ENCODE measurements at places on chromosomes 2 and 18.

DNA sequence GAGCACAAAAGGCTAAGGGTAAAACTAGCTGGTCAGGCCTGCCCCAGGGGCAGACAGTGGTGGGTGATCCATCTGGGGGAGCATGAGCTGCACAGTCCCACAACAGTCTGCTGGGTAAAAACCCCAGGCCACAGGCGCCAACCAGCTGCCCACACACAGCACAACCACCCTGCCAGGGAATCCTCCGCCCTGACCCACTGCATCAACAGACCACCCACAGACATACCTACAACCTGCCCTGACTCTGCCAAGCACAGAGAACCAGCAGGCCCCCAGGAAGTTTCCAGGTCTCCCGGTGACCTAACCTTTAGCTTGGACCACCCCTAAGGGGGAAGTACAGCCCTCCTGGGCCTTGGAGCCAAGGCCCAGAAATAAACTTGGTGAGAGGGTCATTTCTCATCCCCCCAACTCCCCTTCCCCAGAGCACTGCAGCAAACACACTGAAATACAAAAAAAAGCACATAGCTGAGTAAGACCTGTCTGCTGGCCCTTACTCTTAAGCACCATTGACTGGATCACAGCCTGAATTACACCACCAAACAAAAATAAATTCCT lies 118.3 kb upstream of the CAB39 start:
- no peak for DNase-seq

GRCh38 chr2:10016802-10017258 lies 26.5 kb upstream of the KLF11 start:
- no peak for DNase-seq

- DNase-seq = no peak
These were observed 8.7 kb downstream of the FAM178B start for GRCh38 chr2:96977631-96978195.

DNA sequence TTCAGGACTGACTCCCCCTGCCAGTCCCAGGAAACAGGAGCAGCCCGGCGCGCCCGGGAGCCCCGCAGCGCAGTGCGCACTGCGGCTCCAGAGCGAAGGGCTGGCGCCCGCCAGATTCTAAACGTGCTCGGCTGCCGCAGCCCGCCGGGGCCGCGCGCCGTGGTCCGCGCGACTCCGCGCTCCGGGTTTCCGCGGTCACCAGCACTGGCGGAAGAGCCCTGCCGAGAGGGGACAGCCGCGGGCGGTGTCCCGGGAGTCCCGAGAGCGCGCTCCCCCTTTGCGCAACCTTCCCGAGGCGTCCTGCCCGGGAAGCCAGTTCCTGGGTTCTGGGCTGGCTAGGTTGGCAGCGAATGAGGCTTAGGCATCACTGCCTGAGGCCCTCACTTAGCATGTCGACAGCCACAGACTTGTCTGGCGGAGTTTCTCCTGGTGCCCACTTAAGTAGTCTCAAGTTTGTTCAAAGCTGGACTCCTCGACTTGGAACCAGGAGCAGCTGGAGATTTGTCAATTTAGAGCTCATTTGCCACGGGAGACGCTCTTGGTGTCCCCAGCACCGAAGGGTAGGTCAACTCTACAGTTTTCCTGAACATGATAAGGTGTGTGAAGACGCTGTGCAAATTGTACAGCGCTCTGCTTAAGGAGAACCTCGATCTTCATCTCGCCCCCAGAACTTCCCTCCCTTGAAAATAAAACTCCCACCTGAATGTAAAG lies 1.5 kb upstream of the VSNL1 start:
- peak; percentile 81 for DNase-seq

Data from Caco-2 (cell line).